ENCODE measurements at places on chromosomes 13 and 19.

GRCh38 chr19:14632286-14632685 is 42.4 kb downstream of the ADGRE3 start:
- no peaks in the 10 kb centered on the region for H3K36me3 ChIP-seq
- DNase-seq: peak; percentile 3
- no peak overlapping the region for H3K27ac ChIP-seq
- H3K4me3 ChIP-seq: no peak overlapping the region

GRCh38 chr19:50327461-50328223 is 1.5 kb downstream of the KCNC3 start:
- peaks cover 18% of the 10 kb centered on the region for H3K36me3 ChIP-seq
- no peak overlapping the region for H3K4me3 ChIP-seq
- peaks cover 28% of the 10 kb centered on the region for H3K27me3 ChIP-seq
- peaks cover 65% of the 10 kb centered on the region for H3K4me1 ChIP-seq
- no peak overlapping the region for H3K27ac ChIP-seq
- no peak for DNase-seq

- peak overlapping the region; percentile 45 for H3K27ac ChIP-seq
- no peaks in the 10 kb centered on the region for H3K36me3 ChIP-seq
These were observed 465.6 kb downstream of the ITGBL1 start for GRCh38 chr13:101917833-101918661.

DNA sequence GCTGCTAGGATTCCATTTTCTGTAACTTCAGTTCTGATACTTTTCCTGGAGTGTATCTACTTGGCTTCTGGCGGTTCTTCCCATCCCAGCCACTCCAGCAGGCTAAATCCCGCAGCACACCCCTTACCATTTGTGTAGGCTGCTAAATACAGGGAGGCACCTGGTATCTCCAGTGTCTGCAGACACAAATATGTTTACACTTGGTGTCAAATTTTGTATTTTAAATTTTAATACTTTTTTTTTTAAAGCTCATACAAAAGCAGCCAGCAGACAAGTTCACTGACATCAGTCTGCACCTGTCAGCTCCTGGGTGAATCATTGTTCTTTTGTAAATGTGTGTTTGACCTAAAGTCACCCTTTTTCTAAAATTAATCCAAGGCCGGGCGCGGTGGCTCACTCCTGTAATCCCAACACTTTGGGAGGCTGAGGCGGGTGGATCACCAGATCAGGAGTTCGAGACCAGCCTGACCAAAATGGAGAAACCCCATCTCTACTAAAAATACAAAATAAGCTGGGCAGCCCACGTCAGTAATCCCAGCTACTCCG is 3.4 kb upstream of the ZSCAN4 start:
- no peak for DNase-seq
- H3K27me3 ChIP-seq: no peaks in the 10 kb centered on the region
- H3K36me3 ChIP-seq: no peaks in the 10 kb centered on the region
- peaks cover 13% of the 10 kb centered on the region for H3K4me1 ChIP-seq
- peak overlapping the region; percentile 86 for H3K27ac ChIP-seq

DNA sequence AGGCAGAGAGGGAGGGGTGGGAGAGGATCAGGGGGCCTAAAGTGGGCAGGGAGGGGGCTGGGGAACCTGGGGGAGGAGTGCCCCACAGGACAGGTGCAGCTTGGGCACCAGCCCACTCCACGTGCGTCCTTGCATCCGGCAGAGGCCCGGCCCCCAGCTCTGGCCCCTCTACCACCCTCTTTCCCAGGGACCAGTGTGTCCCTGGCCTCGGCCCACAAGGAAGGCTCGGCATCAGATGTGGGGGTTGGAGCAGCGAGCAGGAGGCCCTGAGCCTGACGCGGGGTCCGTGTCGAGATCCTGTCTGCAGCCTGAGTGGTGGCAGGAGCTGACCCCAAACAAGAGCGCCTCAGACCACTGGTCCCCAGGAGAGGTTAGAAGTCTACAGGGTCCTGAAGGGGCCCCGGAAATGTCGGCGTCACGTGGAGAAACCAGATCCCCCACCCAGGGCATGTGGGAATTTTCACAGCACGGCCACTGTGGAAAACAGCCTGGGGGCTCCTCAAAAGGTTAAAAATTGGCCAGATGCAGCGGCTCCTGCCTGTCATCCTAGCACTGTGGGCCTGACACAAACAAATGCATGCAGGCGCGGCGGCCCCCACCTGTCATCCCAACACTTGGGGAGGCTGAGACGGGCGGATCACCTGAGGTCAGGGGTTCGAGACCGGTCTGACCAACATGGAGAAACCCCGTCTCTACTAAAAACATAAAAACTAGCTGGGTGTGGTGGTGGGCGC is 21.5 kb downstream of the SHC2 start:
- DNase-seq: no peak
- no peaks in the 10 kb centered on the region for H3K27me3 ChIP-seq
- peaks cover 88% of the 10 kb centered on the region for H3K36me3 ChIP-seq
- H3K27ac ChIP-seq: no peak overlapping the region
- peaks cover 40% of the 10 kb centered on the region for H3K4me1 ChIP-seq
